ENCODE measurements at places on chromosomes 5 and 9.

- DNase-seq, result no peak
These were observed 52.3 kb downstream of the WDR36 start for GRCh38 chr5:111144352-111144930.

DNA sequence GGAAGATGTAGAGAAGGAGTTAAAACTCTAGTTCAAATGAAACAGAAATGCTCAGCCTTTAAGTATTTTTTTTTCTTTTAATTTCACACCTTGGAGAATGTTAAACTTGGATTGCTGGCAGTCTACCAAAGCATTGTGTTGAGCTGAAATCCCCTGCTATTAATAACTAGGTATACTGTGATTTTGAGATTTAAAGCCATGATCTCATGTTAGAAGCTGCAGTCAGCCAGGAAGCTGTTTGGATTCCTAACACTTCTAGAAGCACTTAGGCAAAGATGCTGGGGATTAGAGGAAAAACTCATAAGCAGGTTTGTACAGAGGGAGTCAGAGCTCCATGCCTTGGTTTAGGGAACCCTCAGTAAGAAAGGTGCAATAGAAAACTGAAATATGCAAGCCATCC lies 141.4 kb downstream of the KIF4B start:
- DNase-seq, result no peak

GRCh38 chr5:1827886-1828397 lies 26.7 kb downstream of the NDUFS6 start:
- DNase-seq, result no peak

GRCh38 chr9:93652604-93653592 lies 76.5 kb downstream of the PHF2 start:
- no peak for DNase-seq

GRCh38 chr9:77680581-77680980 lies 32.5 kb upstream of the GNA14 start:
- DNase-seq, result no peak

GRCh38 chr5:149123211-149123610 lies 18.1 kb upstream of the ABLIM3 start:
- DNase-seq, result no peak

GRCh38 chr5:166165596-166165995 lies 2125.8 kb upstream of the WWC1 start:
- no peak for DNase-seq

- DNase-seq, result no peak
These were observed 68.4 kb downstream of the STK32A start for GRCh38 chr5:147303251-147303650.

GRCh38 chr9:136249877-136250559 lies 4.4 kb upstream of the QSOX2 start:
- no peak for DNase-seq

DNA sequence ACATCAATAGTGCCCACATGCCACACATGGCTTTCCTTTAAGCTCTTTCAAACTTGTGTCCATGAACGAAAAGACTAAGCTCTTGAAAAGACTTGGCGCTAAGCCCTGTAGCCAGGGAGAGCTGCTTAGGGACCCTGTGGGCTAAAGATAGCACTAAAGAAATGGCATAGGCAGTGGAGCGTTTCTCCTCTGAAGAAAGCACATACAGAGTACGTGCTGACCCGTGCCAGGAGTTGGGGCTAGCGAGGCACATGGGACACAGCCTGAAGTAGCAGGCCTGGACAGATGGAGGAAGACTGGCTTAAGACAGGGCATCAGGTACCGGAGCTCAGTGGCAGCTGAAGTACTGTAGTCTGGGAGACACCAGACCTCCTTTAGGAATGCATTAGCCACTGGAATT lies 39.7 kb downstream of the ADGRV1 start:
- no peak for DNase-seq

- DNase-seq, result no peak
These were observed 241.5 kb downstream of the PDZD2 start for GRCh38 chr5:31880449-31880848.

Measured in stimulated activated CD8-positive, alpha-beta memory T cell treated with anti-CD3 and anti-CD28 coated beads, Interleukin-4, amount 100 ng/mL, for 1 hour (primary cell).